Osteocyte (in vitro differentiated cells): ENCODE measurements at places on chromosomes 5 and 9. TPM values are rescaled to one million over a fixed set of nuclear protein-coding genes. Genes with fewer than 3 reads are reported as not detected.
A peak's percentile ranks its signal among the peaks of the same experiment; 100 is the strongest.

Gene OGN
- total RNA-seq = 3.9 and 5.5 TPM in 2 replicates

Gene DDX4
- not detected in 2 replicates for total RNA-seq

Gene SPINK5
- total RNA-seq = 3.4 and 4.1 TPM in 2 replicates

Gene PCDHGB7
- total RNA-seq = 6.2 and 8.8 TPM in 2 replicates

Gene ZNF658
- 5.1 and 5.5 TPM in 2 replicates for total RNA-seq

Gene NR4A3
- total RNA-seq = 2.4 and 3.2 TPM in 2 replicates

Gene SMIM32
- total RNA-seq = not detected in 2 replicates

Gene RNF224
- total RNA-seq = not detected in 2 replicates

Gene FBXO38
- 50.1 TPM in 2 replicates for total RNA-seq

Gene SURF6
- 16.0 and 19.8 TPM in 2 replicates for total RNA-seq

- no peak for DNase-seq
These were observed 1160.7 kb upstream of the DMAC1 start for GRCh38 chr9:8960254-8960653.

GRCh38 chr9:123615381-123615780, 259.4 kb downstream of the CRB2 start:
- peak; percentile 53 for DNase-seq

DNA sequence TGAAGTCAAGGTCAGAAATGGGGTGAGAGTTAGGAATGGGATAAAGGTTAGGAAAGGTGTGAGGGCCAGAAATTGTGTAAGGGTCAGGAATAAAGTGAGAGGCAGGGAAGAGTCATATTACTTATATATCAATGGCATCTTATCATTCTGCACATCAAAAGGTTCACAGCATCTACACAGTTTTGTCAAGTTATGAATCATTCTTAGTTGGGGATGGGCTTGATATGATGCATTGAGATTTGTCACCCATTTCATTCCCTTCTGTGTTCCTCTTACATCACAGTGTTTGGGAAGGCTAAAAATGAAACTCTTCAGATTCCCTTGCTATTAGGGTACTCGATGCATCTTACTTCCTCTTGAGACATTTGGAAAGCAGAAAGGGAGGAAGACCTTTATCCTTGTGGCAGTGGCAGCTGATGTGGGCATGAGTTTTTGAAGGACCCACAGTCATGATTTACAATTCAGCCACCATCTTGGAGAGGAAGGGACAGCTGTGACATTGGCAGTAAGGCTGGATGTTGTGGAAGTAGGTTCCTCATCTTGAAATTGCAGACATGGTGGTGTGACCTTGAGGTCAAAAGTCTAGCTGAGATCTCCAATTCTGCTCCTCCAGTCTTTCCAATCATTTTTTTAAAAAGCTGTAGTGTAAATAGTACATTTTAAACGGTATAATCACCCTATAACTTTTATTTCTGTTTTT, 24.2 kb upstream of the NPR3 start:
- DNase-seq = no peak

GRCh38 chr5:173675287-173675996, 59.0 kb upstream of the BOD1 start:
- DNase-seq = no peak

DNA sequence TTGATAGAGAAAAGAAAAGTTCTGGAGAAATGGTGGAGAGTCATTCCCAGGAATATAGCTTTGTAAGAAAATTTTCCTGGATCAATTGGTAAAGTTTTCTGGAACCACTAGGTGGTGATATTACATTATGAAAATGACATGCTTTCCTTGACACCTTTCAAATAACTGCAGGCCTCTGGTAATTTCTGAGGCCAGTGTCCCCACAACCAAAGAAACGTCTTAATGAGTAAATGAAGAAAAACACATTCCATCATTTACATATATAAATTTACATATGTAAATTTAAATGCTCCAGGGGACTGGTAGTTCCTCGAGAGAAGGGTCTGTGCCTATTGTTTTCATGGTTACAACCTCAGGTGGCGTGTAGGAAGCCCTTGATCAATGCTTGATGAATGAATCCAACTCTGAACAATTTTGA, 17.2 kb upstream of the RGS3 start:
- no peak for DNase-seq

GRCh38 chr9:124801356-124801755, 24.4 kb downstream of the OLFML2A start:
- DNase-seq = no peak

- no peak for DNase-seq
These were observed 21.9 kb downstream of the ADAMTSL2 start for GRCh38 chr9:133556354-133556753.

GRCh38 chr5:79022771-79023170, 37.7 kb upstream of the ARSB start:
- no peak for DNase-seq

GRCh38 chr5:10921160-10921559, 160.1 kb upstream of the DAP start:
- no peak for DNase-seq

DNA sequence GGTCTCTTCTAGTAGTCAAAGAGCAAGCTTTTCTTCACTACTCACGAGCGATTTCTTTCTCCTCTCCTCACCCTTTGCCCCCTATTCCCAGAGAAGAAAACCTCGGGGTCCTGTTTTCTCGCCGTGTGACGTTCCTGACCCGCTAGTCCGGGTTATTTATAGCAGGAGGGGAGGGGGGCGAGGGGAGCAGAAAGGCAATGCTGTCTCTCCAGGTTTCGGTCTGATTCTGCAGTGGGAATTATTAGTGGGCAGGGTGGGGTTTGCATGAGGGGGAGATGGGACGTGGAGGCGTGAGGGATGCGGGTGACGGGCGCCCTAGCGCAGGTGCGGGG, 847 bp upstream of the GABRB2 start:
- no peak for DNase-seq

DNA sequence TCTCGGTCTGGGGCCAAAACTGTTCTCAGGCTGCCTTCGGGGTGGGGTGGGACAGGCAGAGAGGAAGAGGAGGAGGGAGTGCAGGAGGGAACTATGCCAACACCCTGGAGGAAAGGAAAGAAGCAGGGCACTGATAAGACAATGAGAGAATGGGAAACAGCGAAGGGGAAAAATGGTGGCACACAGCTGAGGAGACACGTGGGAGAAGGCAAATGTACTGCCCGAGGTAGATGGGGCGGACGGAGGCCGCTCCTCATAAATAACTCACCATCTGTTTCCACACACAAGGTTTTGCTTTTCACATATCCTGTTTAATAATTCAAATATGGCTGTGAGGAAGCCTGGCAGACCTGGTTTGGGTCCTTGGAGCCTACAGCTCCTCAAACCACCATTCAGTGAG, 148.2 kb upstream of the LRRTM2 start:
- DNase-seq = peak; percentile 67

DNA sequence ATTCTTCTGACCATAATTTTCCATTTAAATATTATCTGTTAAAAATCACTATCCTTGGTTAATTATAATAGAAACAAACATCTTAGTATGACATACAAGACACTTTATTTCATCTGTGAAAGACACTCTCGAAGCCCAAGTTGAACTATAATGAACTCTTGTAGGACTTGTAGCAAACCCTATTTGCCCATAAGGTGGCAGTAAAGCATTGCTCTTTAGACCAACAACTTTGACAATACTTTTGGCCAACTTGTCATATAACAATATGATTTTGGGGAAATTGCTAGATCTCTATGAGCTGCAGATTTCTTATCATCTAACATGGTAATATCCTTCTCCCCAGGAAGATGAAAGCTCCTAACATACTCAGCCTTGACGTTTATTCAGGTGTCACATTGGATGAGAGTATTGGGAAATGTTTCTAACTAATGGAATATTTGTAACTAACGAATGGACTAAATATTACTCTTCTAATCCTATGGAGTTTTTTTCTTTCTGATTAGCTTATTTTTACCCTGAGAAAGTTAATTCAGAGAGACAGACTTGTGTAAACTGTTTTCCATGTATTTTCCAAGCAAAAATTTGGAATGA, 11.0 kb downstream of the SPINK14 start:
- no peak for DNase-seq

DNA sequence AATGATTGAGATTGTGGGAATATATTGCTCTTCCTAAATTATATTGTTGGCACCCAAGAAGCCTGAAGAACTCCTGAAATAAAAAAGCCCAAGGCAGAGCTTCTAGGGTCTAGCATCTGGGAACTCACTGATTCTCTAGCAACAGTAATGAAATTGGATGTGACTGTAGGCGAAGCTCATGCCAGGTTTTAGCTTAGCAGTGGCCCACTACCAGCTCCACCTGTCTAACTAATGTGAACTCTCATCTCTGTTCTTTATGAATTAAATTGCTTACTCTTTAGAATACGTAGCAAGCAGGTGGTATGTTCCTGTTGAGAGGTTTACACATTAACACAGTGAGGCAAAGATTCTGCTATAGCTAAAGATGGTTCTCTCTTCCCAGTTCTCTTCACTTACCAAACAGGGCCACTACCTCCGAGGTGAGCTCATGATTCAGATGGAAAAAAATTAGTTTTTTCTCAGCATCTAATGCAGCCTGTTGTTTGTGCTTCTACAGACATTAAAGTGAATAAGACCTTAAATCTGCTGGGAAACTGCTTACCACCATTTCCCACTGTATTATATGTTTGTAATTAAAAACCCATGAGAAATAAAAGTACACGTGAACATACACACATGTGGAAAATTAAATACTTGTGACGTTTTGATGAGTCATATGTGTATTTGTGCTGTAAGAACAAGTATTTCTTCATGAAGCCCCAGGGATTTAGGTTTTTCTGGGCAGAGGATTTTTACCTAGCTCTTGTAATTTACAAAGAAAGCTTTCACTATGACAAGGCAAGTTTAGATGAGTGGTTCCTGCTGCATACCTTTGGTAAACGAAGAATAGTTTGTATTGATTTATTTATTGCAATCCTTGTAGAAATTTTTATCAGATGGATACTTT, 360.1 kb downstream of the KDM4C start:
- DNase-seq = no peak

- DNase-seq = no peak
These were observed 878.2 kb upstream of the DMAC1 start for GRCh38 chr9:8677741-8678140.

DNA sequence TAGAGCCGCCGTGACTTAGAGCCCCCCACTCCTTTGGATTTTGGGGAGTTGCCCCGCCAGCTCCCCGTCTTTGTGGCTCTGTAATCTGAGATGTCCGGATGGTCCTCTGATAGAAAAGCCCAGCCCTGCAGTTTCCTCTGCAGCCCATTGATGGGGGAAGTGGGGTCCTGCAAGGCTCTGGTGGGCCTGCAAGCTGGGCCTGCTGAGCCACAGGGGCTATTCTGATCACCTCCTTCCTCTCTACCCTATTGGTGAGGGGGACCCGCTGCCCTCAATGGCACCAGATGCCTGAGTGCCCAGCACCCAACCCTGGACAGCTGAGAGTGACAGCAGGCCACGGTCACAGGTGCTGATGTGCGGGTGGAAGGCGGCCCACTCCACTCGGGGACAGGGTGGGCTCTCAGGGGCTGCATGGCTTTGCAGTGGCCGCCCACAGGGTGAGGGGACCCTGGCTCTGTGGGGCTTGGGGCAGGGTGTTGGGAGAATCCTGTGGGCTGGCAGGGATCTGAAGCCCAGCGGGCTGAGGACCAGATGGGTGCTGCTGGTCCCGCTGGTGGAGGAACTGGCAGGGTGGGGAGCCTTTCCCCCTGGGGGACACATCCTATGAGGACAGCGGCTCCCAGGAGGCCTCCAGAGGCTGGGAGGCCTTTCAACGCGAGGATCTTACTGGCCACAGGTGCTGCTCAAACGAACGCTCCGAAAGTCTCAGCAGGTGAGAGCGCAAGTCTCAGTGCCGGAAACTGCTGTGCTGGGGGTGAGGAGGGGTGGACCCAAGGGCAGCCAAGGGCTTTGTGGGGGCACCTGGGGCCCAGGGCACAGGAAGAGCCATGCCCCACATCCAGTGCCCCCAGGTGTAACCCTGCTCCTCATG, 30.0 kb upstream of the LPCAT1 start:
- peak; percentile 78 for DNase-seq

GRCh38 chr5:141223112-141223783, at the start of gene PCDHB14:
TSS of gene PCDHB14 (plus strand) at chr5:141223343. CDS start at chr5:141223506, 163 bp downstream.
- DNase-seq = no peak

GRCh38 chr5:114361724-114362196, at the start of gene KCNN2:
TSS of gene KCNN2 (plus strand) at chr5:114362070. CDS start at chr5:114362140, 70 bp downstream.
- DNase-seq = peak; percentile 91

DNA sequence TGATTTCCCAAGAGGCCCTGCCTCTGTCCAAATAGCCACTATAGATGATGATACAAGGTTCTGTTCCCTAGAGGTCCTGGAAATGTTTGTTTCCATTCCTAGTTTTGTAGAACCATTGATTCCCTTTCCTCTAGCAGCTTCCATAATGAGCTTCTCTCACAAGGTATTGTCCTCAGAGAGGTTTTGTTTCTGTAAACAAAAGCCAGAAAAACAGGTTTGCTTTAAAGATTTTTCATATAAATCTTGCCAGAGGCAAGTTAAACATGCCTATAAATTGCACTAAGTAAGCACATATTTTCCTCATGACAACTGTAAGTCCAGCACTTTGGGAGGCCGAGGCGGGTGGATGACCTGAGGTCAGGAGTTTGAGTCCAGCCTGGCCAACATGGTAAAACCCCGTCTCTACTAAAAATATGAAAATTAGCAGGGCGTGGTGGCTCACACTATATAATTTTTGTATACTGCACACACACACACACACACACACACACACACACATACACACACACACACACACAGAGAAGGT, 1787.7 kb downstream of the EFNA5 start:
- DNase-seq = no peak

- no peak for DNase-seq
These were observed 782 bp upstream of the CDC20B start for GRCh38 chr5:55173687-55174230.

GRCh38 chr5:153672347-153673090, 182.0 kb downstream of the GRIA1 start:
- no peak for DNase-seq

- no peak for DNase-seq
These were observed 7.6 kb downstream of the SLC1A3 start for GRCh38 chr5:36613771-36614656.

GRCh38 chr9:83106263-83106662, 43.3 kb upstream of the RASEF start:
- no peak for DNase-seq

- DNase-seq = no peak
These were observed 6.1 kb downstream of the AFAP1L1 start for GRCh38 chr5:149277801-149278200.

DNA sequence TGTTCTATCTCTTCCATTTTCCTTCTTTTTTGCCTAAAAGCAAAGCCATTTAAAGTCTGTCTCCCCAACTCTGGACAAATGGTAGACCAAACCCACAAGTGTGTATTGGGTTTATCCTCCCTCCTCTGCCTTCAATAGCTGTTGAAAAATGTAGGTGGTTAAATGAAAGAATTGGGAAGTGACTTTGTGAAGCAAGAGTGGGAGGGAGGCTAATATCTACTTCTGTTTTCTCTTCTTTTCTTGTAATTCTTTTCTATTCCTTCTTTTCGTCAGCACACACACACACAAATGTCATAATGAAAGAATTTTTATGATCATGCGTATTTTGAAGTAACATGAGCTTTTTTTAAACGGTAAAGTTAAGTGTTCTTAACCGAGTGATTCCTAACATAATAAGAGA, 3.8 kb downstream of the CCDC152 start:
- DNase-seq = no peak

- no peak for DNase-seq
These were observed 21.7 kb downstream of the F2RL2 start for GRCh38 chr5:76601470-76601869.
